ENCODE measurements at places on chromosomes 5 and 9.

DNA sequence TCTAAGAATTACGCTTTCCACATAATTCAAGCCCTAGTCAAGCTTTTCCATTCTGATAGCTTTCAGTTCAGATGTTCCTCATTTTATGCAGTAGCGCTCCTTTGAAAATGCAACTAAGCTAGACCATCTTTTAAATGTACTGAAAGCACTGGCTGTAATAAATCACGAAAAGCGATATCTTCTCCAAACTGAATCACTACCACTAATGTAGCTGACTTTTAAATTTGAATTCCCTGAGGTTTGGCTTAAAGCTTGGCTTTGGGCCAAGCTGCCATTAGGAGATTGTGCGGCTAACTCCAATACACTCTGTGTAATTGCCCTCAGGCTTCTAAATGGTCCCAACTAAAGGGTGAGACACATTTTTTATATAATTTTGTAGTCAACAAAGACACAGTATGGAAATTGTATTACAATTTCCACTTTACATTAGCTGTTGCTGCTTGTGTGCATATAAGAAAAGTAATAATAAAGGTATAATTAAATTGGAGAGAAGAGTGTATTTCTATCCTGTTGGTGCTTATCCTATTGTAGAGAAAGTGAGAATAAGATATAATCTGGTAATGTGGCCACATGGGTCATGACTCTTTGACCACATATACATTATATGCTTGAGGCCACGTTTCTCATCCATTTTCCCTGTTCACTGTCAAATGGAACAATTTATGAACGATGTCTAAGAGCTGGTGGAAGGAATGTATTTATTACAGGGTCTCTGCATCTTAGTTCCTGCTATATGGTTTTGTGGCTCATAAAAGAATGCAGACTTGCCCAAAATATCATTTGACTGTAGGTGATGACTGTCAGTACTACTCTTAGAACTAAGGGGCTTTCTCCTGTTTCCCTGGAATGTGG, 118.7 kb upstream of the TAF11L2 start:
- DNase-seq = no peak

GRCh38 chr5:143200781-143201398, 202.6 kb downstream of the NR3C1 start:
- DNase-seq = no peak

- DNase-seq = no peak
These were observed 97.9 kb downstream of the DAPK1 start for GRCh38 chr9:87595610-87596009.

GRCh38 chr9:136694163-136694871, 7.1 kb upstream of the AGPAT2 start:
- DNase-seq = no peak

- DNase-seq = no peak
These were observed 138.1 kb upstream of the PIK3R1 start for GRCh38 chr5:68077349-68077894.

- no peak for DNase-seq
These were observed 312 bp downstream of the SET start for GRCh38 chr9:128689293-128689774.

DNA sequence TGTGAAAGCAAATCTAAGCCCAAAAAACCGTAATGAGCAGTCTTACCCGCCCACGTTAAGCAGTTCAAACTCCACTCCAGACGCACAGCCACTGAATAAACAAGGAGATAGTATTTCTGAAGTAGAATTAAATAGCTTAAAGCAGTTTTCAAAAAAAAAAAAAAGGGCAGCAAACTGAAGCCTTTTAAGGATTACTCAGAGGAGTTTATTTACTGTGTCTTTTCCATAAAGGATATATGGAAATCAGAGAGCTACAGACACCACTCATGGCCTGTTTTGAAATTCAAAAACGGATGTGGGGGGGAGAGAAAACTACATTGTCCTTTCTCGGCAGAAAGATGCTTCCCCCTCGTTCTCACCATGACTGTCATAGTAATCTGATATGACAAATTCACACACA, 83.7 kb upstream of the IRX1 start:
- no peak for DNase-seq

GRCh38 chr5:174573221-174573994, 151.0 kb upstream of the MSX2 start:
- no peak for DNase-seq

GRCh38 chr5:156420665-156421064, 93.7 kb downstream of the SGCD start:
- DNase-seq = no peak

- DNase-seq = no peak
These were observed 14.1 kb upstream of the NTRK2 start for GRCh38 chr9:84655447-84655846.

- no peak for DNase-seq
These were observed 1913.7 kb upstream of the WWC1 start for GRCh38 chr5:166377756-166378155.

- DNase-seq = no peak
These were observed 361.9 kb downstream of the SEMA5A start for GRCh38 chr5:9183992-9184391.

- DNase-seq = no peak
These were observed 131.6 kb upstream of the NIPBL start for GRCh38 chr5:36744773-36745589.

DNA sequence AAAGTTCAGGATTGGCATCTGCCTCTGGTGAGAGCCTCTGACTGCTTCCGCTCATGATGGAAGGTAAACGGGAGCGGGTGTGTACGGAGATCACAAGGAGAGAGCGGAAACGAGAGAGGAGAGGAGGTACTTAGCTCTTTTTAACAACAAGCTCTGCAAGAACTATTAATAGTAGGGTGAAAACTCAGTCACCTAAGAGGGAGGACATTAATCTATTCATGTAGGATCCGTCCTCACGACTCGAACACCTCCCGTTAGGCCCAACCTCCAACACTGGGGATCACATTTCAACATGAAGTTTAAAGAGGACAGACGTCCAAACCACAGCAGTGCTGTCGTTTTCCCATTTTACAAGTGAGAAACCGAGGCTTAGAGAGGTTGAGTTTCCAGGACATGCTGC, 173.7 kb downstream of the SLC28A3 start:
- no peak for DNase-seq

DNA sequence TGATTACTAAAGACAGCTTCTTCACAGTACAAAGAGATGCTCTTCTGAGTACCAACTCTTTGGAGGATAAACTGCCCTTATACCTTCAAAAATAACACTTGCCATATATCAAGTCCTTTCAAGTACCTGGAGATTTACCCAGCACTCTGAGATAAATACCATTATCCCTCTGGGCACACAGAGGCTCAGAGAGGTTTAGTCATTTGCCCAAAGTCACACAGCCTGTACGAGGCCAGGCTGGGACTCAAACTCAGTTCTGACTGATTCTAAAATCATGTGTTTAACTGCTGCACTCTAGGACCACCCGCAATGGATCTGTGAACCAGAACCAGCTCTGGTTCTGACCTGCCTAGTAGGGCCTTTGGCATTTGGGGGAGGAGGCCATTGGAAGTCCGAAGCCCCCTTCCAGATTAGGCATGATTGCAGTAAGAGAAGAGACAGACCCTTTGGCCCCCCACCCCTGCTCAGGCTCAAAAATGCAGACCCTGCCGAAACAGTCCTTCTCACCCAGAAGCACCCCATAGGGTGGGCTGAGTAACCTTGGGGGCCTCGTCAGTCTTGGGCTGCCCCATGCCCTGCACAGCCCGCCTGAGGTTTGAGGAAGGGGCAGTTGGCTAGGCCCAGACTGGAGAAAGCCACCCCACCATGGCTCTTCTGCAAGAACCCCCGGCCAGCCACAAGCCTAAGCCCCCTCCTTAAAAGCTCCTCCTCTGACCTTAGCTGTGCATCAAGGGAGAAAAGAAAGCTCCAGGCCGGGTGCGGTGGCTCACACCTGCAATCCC, 32.8 kb upstream of the IL17B start:
- no peak for DNase-seq

GRCh38 chr5:107744418-107745330, 73.9 kb upstream of the EFNA5 start:
- no peak for DNase-seq

DNA sequence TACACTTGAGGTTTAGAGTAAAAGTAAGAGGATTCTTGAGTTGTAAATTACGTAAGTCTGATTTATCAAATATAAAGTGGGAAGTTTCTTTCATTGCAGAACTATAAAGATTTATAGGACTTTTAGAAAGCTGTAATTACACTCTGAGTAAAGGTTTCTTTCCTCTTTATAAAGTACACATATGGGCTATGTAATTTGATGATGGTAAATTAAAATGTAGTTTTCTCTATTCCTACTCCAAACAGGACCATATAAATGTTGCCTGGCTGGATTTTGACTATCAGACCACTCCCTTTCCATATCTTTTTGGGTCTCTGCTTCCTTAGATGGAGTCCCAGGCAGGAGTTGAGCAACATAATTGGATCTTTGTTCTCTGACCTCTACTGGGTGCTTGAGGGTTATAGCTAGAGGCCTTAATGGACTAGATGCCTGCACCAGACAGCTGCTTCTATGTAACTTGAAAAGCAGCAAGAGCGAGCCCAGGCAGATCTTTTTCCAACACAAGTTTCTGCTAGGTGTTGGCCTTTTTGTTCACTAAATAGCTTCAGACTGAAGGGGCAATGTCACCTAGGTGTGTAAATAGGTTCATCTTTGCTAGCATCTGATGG, 11.4 kb upstream of the TEX48 start:
- no peak for DNase-seq

DNA sequence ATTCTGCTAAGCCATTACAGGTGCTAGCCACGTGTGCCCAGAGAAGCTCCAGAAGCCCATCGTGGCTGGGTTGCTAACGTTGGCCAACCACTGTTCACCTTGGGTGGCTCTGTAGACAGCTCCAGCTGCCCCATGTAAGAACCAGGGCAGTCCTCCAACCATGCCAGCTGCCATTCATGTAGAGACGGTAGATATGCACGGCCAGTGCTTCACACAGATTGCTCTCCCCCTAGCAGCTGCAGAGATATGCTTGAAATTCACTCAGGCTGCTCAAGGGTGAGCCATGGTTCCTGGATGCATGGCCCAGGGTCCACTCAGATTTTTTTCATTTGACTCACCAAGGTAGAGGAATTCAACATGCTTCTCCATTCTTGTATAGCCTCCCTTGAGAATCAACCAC, 31.0 kb downstream of the GADD45G start:
- no peak for DNase-seq

DNA sequence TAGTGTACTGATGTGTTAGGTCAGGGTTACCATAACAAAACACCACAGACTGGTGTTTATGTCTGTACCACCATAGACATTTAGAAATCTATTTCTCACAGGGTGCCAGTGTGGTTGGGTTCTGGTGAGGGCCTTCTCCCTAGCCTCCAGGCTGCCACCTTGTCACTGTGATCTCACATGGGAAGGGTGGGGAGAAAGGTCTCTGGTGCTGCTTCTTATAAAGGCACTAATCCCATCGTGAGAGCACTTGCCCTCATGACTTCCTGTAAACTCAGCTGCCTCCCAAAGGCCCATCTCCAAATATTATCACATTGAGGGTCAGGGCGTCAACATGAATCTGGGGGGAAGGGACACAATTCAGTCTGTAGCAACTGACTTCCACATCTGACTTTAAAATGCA, 49.8 kb downstream of the PIK3R1 start:
- no peak for DNase-seq

GRCh38 chr5:109141222-109142200, 268.3 kb downstream of the PJA2 start:
- DNase-seq = no peak

GRCh38 chr5:54825005-54825404, 160.4 kb downstream of the ESM1 start:
- DNase-seq = no peak

GRCh38 chr9:134778841-134779411, 101.7 kb upstream of the FCN2 start:
- DNase-seq = no peak

- DNase-seq = peak; percentile 7
These were observed 137.7 kb upstream of the GRIA1 start for GRCh38 chr5:153352685-153353219.

DNA sequence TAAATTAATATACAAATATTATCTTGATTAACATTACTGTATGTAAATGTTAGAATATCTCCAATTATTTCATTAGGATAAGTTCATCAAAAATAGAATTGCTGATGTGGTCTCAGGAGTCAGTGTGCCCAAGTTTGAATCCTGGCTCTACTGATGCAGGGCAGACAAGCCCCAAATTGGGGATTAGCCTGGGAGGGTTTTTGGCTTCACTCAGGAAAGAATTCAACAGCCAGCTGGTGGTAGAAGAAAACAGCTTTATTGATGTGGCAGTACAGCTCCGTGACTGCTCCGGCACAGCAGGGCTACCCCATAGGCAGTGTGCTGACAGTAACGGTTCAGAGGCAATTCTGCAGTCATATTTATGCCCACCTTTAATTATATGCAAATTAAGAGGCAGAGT, 32.5 kb downstream of the COL27A1 start:
- DNase-seq = no peak

- DNase-seq = no peak
These were observed 20.6 kb upstream of the COL5A1 start for GRCh38 chr9:134620751-134621557.

DNA sequence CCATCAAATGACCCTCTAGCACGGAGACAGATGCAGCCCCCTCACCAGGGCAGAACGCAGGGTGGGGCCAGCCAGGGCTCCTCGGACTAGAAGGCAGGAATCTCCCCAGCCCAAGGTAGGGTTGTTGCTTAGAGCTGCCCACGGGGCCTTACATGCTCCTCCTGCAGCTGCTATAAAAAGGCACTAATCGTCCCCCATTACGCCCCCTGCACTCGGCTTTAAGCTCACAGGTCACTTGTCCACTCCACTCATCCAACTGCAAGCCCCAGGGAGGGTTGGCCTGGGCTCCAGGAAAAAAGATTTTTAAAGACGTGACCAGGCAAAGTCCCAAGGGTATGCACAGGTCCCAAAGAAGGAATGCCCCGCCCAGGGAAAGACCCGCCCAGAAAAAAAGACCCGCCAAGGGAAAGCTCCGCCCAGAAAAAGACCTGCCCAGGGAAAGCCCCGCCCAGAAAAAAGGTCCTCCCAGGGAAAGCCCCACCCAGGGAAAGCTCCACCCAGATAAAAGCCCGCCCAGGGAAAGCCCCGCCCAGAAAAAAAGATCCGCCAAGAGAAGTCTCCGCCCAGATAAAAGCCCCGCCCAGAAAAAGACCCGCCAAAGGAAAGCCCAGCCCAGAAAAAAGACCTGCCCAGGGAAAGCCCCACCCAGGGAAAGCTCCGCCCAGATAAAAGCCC, 11.1 kb downstream of the GRIN1 start:
- no peak for DNase-seq

DNA sequence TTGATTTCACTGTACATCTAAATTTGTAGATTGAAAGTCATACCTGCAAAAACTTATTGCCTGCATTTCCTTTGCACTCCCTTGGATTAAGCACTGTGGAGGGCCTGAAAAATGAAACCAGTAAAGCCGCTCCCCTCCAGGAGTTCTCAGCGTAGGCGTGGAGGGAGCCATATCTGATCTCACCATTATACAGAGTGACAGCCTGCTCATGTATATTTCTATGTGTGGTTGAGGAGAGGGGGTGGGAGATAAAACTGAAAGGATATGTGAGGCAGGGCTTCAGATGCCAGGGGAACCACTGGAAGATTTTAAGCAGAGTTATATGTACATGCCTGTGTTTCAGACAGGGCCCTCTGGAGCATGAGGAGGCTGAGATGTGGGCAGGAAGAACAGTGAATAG, 303.0 kb downstream of the MSX2 start:
- no peak for DNase-seq
